ENCODE measurements at places on chromosomes 7 and 10.

- no peak for DNase-seq
Measured at GRCh38 chr7:69411018-69411417, 187.3 kb upstream of the AUTS2 start.

GRCh38 chr10:67612577-67613537 lies 83.1 kb downstream of the CTNNA3 start:
- DNase-seq = peak; percentile 87

DNA sequence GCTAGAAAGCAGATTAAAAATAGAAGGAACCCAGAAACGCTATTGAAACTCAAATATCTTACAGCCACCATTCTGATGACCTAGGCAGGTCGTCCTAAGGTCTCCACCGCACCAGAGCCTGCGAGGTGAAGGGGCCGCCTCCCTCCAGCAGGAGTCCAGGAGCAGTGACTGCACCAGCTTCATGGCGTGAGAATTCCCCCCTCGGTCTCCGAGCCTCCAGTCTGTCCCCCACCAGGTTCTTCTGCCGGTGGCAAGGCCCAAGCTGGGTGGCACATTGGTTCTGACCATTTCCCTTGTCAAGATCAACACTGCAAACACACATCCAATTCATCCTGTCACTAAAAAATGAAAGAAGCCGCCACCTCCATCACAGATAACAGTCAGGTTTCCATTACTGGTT lies 98.7 kb downstream of the DIP2C start:
- DNase-seq = peak; percentile 82

- DNase-seq = peak; percentile 40
Measured at GRCh38 chr10:108037061-108037460, 872.6 kb upstream of the SORCS1 start.

- no peak for DNase-seq
Measured at GRCh38 chr10:61170594-61170993, 226.6 kb upstream of the RHOBTB1 start.

DNA sequence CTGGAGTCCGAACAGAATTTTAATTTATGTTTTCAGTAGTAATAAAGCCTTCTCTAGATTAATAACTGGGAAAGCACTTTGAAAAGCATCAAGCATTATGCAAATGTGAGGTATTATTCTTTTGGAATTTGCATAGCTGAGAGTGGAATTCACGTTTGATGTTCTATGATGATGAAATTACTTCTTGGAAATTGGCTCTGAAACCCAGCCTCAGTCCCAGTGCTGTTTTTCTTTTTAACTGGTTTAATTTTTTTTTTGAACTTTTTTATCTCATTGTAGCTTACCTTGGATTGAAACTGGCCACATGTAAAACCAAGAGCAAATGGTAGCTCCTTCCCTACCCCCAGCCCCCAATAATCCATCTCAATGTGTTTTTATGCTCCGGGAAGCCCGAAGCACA lies 1.2 kb downstream of the TBXAS1 start:
- DNase-seq = no peak

- DNase-seq = no peak
Measured at GRCh38 chr10:75861582-75861981, 430.2 kb downstream of the LRMDA start.

DNA sequence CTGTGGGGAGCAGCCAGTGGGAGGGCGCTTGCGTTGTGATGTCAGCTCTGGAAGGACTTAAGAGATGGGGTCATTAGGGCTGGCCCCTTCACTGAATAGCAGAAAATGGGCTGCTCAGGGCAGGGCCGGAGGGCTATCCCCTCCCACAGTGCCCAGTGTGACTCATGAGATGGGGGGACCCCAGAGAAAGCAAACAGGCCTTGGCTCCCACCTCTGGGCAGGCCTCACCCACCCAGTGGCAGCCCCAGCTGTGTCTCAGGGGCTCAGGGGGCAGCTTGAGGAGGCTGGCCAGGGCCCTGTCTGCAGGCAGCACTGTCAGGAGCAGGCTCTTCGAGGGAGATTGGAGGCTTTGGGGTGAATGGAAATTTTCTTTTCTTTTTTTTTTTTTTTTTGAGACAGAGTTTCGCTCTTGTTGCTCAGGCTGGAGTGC lies 168.3 kb downstream of the SLIT1 start:
- no peak for DNase-seq

- no peak for DNase-seq
Measured at GRCh38 chr7:31023877-31024276, 28.2 kb upstream of the ADCYAP1R1 start.

- no peak for DNase-seq
Measured at GRCh38 chr7:147894271-147894670, 696.3 kb upstream of the C7orf33 start.
